ENCODE measurements at places on chromosomes 3 and 15.

DNA sequence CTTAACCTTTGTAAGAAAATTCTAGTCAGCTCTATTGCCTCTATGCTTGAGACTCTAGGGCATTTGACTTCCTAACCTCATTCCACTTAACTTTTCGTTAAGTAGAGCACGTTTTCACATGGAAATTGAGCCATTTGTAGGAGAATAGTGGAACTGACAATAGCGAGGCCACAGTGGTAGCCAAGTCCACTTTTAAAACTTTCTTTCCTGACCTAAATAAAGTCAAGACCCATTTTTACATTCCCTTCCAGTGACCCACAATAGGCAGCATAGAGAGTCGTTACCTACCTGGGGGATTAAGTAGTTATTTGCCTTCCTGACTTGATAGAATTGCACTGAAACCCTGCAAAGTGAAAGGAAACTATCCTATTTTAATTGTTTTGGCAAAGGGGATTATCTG, 386.0 kb upstream of the NECTIN3 start:
- DNase-seq, result peak; percentile 4

- DNase-seq, result no peak
Measured at GRCh38 chr3:104286645-104287044, 1080.1 kb upstream of the ALCAM start.

- DNase-seq, result peak; percentile 30
Measured at GRCh38 chr3:114157321-114157720, 21.5 kb downstream of the DRD3 start.

DNA sequence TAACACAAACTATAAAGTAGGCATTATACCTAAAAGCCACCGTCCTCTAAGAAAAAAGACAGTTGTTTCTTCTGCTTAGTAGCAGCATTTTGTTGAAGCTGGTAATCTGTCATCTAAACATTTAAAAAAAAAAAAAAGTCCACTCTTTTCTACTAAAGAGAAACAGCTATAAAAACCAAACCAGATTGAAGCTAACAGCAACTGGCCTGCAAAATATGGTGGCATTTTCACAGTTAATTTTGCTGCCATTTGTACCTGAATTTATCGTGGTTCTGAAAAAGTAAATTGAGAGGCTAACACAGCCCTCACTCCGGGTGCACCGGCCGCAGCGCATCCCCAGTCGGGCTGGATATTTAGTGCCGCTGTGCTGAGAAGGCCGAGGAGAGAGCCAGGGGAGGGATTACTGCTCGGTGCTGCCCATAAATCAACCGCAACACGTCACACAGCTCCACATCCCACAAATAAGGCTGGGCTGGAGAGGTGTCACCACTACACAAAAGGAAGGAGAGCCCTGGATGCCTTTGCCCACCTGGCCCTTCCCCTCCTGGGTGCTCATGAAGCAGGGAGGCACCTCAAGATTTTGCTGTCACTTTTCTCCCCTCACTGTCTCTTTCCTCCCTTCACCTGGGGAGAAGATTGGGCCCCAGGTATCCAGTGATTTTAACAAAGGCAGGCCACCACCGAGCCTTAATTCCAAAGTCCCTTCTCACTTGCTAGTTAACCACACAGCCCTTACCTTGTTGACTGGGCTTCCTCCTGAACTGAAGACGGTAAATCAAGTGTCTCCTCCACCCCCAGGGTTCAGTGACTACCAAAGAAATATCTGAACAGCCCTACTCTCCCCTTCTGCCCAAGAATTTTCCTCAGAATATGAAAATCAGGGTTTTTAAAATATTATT, 44.4 kb downstream of the MECOM start:
- no peak for DNase-seq

GRCh38 chr3:20028905-20029331, 11.3 kb upstream of the KAT2B start:
- DNase-seq, result peak; percentile 51

DNA sequence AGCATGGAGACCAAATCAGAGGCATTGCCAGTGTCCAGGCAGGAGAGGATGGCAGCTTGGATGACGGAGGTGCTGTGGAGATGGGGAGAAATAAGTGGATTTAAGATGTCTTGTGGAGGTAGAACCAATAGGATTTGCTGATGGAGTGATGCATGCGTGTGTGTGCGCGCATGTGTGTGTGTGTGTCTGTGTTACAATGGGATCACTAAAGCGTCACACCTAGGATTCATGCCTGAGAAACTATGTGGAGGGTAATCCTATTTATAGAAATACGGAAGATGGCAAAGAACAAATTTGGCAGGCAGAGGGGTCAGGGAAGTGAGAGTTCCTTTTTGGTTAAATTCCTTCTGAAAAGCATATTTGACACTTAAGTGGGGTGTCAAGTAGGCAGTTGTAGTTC, 64.8 kb upstream of the ARL8B start:
- DNase-seq, result peak; percentile 31

DNA sequence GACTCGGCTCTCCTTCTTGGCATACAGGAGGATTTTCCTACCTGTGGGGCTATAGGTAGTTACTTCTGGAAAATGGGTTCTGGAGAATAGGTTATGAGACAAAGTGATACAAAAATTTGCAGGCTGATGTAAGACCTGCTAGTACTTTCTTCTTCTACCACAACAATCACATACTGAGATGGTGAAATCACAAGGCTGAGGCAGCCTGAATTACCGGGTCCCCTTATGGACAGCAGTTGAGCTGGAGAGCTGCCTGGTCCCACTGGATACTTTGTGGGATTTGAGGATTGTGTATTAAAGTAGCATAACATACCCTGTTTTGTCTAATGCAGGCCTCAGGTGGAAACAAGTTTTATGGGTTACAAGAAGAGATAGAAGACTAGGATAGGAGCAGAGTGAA, 86.5 kb upstream of the FAM98B start:
- DNase-seq, result no peak

GRCh38 chr3:52404391-52404790, 40.5 kb downstream of the SEMA3G start:
- DNase-seq, result no peak

GRCh38 chr3:110198717-110199587, 861.6 kb upstream of the DPPA4 start:
- peak; percentile 4 for DNase-seq

- DNase-seq, result no peak
Measured at GRCh38 chr3:165696496-165696895, 140.7 kb downstream of the BCHE start.

DNA sequence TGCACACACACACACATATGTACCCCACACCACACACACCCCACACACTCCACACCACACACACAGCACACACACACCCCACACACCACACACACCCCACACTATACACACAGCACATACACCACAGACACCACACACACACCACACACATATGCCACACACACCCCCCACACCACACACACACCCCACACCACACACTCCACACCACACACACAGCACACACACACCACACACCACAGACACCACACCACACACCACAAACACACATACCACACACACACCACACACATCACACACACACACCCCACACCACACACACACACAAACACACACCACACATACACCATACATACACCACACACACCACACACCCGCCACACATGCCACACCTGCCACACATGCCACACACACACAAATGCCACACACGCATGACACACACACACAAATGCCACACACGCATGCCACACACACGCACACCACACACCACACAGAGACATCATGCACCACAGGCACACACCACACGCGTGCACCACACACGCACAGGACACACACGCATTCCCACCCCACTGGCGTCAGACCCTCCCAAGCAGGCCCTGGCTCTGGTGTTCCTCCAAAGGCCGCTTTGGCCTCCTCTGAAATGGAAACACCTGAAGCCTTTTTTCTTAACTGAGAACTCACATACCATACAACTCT, 15.7 kb downstream of the CHST13 start:
- DNase-seq, result no peak

GRCh38 chr3:58184309-58184981, 26.3 kb downstream of the DNASE1L3 start:
- DNase-seq, result no peak

DNA sequence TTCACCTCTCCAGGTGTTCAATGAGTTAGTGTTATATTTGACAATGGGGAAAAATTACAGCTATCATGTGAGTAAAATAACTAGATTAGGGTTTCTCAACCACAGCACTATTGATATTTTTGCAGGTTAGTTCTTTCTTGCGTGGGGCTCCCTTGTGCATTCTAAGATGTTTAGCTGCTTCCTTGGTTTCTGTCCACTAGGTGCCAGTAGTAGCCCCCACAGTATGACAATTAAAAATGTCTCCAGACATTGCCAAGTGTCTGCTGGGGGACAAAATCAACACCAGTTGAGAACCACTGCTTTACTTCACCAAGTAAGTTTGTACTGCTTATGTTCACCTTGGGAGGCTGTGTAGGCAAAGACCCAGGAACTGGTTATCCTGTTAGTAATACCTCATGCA, 618.7 kb downstream of the EDEM1 start:
- no peak for DNase-seq

- DNase-seq, result peak; percentile 66
Measured at GRCh38 chr3:128197855-128198254, 44.6 kb downstream of the EEFSEC start.

GRCh38 chr15:70027518-70027917, 70.2 kb downstream of the TLE3 start:
- no peak for DNase-seq

GRCh38 chr3:38566215-38566528, 70.0 kb downstream of the EXOG start:
- no peak for DNase-seq

- no peak for DNase-seq
Measured at GRCh38 chr3:133606902-133607301, 33.4 kb downstream of the CDV3 start.

- no peak for DNase-seq
Measured at GRCh38 chr3:58837141-58837843, 170.7 kb upstream of the FAM3D start.

GRCh38 chr15:101242160-101242998, 9.5 kb downstream of the CHSY1 start:
- DNase-seq, result peak; percentile 62

- no peak for DNase-seq
Measured at GRCh38 chr3:111471831-111472230, 70.2 kb upstream of the CD96 start.

- DNase-seq, result no peak
Measured at GRCh38 chr15:93613386-93613785, 524.4 kb upstream of the RGMA start.

DNA sequence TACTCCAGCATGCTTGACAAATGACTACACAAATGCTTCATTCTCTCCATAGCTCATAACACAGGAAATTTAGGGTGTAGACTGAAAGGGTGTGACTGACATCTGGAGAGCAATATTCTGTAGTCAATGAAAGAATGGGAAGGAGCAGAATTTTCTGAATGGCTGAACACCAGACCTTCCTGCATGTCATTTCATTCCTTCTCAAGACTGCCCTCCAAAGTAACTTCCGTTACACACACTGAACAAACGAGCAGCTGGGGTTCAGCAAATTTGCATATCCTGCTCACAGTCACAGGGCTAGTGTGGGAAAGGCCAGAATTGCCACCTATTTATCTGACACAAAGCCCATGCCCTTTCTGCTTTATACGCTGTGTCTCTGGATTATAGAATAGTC, 325.0 kb upstream of the CFAP20DC start:
- no peak for DNase-seq

DNA sequence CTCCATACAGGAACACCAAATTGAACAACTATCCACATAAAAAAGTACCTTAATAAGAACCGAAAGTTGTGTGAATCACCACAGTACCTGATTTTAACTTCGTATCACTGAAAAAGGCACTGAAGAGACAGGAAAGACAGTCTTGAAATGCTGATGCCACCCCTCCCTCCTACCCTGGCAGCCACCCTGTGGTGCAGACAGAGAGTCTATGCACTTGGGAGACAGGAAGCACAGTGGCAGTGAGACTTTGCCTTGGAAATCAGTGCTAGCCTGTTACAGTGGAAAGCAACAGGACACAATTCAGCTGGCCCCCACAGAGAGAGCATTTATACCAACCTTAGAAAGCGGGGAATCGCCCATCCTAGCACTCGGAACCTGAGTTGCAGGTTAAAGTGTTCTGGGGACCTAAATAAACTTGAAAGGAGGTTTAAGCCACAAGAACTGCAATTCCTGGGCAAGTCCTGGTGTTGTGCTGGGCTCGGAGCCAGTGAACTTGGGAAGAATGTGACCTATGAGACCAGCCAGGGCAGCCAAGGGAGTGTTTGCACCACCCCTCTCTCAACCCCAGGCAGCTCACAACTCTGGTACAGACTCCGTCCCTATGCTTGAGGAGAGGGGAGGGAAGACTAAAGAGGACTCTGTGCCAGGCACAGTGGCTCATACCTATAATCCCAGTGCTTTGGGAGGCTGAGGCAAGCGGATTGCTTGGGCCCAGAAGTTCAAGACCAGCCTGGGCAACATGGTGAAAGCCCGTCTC, 240.1 kb downstream of the ISL2 start:
- DNase-seq, result no peak

DNA sequence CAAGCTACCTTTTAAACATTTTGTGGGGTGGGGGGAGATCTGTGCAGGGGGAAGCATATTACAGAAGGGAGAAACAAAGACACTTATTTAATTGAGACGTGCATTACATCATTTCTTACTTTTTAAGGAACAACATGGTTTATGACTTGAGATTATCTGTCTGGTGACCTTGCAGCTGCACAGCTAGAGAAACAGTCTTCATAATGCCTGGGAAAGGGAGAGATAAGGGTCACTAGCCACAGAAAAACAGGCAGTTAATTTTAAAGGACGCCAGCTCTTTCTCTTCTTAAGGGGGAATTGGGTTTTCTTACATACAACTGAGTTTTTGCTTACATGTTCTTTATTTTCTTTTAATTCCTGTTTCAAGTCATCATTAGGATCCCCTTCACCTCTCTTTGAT, 147.9 kb downstream of the SST start:
- DNase-seq, result no peak

DNA sequence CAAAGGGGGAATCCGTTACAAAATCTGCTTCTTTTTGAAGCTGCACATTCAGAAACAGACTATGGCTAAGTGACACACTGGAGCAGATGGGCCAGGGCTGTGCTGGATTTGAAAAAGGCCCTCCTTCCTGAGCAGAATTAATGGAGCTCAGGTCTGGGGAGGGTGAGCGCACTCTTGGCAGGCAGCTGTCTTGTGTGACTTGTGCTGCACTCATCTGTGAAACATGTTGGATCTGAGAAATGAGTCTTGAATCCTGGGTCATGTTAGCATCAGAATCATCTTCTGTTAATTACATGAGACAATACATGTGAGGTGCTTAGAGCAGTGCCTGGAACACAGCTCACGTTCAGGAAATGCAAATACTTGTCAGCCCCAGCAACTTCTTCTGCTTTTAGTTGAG, 219.6 kb downstream of the THSD4 start:
- no peak for DNase-seq

DNA sequence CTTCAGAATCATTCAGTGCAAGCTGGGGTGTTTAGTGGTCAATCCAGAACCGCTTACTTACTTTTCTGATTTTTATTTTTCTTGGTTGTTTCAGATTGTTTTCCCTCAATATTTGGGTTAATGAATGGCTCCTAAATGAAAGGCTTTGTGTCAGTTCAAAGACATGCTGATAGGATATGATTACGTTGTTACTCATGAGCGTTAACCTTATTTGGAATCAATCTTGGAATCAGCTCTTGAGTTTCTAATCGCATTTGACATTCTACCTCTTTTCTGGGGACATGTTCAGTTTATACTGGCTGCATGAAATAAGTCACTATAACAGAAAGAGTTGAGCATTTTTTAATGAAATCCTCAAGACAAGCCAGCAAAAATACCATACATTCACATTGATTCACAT, 50.2 kb downstream of the ATP11B start:
- DNase-seq, result no peak

All from pons (tissue), 1 donor.